Suppressor macrophage treated with lipopolysaccharide for 1 hour (primary cell): ENCODE measurements at places on chromosomes 2 and 18.

DNA sequence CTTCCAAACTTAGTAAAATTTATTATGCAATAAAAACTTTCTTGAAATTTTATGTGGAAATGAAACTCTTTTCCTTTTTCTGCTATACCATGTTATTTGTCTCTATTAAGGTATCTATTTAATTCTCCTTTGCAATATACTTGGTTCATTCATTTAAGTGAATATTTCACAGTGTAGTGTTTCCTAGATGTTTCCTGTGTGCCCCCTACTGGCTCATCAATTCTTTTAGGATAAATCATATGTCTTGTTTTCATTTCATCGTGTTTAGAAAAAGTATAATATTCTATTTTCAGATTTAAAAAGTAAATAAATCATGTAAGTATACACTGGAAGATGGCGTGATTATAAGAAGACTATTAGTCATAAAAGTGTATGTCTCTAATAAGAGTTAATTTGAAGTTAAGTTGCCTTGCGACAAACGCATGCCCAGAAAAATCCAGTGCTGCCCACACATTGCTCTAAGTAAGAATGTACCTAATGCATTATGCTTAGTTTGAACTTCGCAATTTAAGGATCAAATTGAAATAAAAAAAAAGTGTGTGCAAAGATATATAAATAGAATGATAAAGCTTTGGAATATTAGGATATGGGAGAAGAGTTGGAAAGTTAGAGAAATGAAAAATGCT lies 525.4 kb downstream of the KCNJ3 start:
- DNase-seq, result no peak

- no peak for DNase-seq
Measured at GRCh38 chr18:12470382-12471075, 62.8 kb downstream of the PRELID3A start.

- no peak for DNase-seq
Measured at GRCh38 chr2:162929571-162929970, 91.0 kb upstream of the KCNH7 start.

DNA sequence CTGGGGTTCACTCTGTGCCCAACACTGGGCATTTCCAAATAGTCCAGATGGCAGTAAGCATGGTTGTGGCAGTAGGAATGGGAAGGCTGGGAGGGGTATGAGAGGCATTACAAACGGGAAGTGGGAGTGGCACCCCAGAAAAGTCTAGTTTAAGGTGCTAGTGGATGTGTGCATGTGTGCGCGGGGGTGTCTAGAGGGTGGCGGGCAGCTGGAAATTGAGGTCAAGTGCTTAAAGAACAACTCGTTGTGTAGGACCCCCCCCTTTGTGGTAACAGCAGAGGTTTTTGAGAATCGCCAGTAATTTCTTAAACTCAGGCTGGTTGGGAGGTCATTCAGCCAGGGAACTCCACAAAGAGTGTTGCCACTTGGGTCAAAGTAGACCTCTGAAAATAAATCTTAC lies 69.9 kb downstream of the RHBDD1 start:
- no peak for DNase-seq

GRCh38 chr2:220744861-220745260 lies 827.2 kb downstream of the EPHA4 start:
- DNase-seq, result no peak

DNA sequence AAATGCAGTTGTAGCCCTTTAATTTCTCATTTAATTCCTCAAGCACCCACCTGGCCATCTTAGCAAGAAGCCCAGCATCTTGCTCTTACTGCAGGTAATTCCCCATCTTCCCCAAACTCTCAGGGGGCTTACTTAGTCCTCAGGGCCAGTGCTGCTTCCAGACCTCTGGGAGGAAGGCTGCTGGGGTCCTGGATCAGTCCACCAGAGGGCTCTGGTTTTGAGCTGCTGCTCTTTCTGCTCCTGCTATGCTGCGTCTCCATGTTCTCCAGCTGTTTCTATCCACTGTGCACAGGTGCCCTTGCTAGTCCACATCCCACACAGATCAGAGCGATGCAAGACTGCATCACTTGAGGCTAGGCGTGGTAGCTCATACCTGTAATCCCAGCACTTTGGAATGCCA lies 34.5 kb upstream of the TMEM87B start:
- no peak for DNase-seq

DNA sequence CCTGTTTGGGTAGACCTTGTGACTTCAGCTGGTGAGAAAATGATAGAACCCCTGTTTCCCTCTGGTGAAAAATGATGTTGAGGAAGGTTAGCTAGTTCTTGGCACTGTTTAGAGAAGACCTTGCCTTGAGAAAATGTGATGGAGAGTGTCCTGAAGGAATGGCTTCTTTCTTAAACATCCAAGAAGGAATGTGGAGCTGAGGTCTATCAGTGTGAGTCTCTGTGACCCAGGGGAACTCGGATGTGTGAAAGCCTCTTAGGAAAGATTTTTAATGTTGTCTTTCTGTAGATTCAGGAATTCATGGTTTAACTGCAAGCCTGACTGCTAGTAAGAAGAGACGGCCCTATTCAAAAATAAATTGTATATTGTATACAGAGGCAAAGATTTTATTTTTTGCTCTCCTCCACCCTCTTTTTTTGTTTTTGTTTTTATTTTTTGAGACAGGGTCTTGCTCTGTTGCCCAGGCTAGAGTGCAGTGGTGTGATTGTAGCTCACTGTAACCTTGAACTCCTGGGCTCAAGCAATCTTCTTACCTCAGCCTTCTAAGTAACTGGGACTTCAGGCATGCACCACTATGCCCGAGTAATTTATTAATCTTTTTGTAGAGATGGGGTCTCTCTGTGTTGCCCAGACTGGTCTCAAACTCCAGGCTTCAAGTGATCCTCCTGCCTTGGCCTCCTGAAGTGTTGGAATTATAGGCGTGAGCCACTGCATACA lies 87.5 kb downstream of the ZNF532 start:
- no peak for DNase-seq

GRCh38 chr2:38806015-38806732 lies 28.2 kb downstream of the GEMIN6 start:
- peak; percentile 69 for DNase-seq

- DNase-seq, result no peak
Measured at GRCh38 chr2:164960159-164960558, 4.8 kb upstream of the SLC38A11 start.

DNA sequence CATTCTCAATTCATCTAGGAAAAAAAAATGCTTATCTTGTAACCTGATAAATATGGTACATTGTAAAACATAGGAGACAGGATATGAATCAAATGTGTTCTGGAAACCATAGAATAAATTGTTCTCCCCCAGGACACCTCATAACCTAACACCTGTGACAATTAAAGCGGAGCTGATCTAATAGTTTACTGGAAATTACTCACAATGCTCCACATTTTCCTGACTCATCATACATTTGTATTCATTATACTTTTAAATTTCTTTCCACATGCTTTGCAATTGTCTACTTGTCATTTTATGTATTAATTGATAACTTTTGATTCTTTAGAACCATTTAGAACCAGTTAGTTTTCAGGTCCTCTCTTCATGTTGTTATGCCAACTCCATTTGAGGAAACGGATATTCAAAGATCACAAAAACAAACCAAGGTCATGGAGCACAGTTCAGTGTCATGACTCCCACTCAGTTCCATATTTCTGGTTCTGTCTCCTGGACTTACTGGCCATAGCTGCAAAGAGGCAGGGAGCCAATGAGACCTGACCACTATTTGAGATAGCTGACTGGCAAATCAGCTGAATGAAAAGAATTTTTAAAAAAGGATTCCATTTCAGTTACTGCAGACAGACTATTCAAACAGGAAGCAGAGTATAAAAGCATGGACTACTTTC lies 128.5 kb downstream of the CALCRL start:
- DNase-seq, result no peak

DNA sequence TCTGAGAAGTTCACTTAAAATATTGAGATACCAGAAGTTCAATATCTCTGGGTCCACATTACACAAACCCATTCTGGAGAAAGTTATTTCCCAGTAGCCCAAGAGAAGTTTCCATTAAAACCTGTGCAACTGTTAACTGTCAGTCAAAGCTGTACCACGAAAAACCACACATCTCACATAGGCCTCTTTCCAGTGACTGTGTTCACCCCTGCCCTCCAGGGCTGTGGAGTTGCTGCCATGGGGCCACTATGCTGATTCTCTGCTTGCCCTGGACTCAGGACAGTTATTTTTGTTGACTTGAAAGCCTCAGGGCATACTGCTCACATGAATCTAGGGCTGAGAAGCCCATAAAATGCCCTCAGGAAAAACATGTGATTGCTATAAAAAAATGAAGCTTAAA lies 153.8 kb downstream of the PIEZO2 start:
- no peak for DNase-seq

DNA sequence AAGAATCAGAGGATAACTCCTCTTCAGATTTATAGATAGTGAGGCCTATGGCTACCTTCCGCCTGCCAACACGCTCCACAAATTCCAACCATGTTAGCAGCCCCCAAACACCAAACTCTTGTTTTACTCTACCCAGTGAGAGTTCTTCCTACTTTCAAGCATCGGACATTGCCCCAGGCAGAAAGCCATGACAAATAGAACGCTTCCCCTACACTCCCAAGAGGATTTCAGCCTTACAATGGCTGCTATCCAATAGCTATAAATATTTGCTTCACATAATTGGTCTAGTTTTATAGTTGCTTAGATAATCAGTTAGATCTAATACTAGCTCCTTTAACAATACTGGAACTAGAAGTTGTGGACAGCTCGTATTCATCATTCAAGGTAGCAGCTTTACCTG lies 503.4 kb upstream of the VRK2 start:
- no peak for DNase-seq

GRCh38 chr2:18066894-18067293 lies 188.4 kb downstream of the KCNS3 start:
- DNase-seq, result no peak

DNA sequence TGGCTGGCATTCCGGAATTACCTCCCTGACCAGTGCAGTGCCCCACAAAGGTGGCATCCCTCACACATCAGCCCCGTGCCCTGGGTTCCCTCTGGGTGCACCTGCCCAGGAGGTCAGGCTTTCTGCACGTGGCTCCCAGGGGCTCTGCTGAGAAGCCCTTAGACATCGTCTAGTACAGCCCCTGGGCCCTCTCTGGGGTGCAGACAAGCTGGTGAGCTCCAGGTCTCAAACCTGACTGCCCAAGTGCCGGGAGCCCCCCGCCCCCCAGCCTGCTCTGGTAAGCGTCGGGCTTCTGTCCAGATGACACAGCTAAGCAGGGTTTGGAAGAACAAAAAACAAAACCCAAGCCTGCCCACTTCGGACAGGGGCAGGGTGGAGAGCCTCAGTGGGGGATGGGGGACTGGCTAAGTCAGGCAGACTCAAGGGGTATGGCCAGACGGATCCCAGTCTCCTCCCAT lies 20.2 kb downstream of the TWIST2 start:
- no peak for DNase-seq

DNA sequence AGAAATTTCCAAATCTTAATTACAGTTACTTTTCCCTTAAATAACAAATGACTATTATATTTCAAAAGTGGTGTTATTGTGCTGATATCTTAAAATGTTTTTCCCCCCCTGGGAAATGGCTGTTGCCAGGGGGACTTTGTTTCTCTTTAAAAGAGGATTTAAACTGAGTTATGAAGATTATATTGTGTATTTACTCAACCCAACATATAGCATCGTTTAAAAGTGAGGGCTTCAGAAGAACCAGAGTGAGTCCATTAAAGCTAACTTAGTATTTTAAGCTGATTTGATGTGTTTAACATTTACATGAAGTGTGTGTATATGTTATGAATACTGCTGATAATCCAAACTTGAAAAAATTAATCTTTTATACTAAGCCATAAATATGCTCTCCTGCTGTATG lies 81.6 kb downstream of the COL5A2 start:
- no peak for DNase-seq

DNA sequence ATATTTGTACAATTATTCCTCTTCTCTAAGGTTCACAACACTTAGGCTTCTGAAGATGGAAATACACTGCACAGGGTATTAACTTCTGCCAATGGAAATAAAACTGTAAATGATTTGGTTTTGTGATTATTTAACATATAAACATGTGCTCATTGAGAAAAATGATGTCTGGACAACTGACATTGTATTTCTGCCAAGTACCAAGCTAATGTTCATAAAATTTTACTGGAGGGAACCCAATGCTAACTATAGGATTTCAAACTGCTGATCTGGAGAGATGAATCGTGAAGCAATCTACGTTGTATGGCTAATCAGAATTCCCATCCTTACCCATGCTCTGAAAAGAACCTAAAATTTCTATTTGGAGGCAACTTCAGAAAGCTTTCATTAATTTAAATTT lies 279.7 kb downstream of the NRXN1 start:
- no peak for DNase-seq

GRCh38 chr2:201768918-201769317 lies 11.8 kb downstream of the ALS2 start:
- DNase-seq, result no peak

GRCh38 chr2:44452069-44452583 lies 90.4 kb downstream of the CAMKMT start:
- DNase-seq, result no peak

DNA sequence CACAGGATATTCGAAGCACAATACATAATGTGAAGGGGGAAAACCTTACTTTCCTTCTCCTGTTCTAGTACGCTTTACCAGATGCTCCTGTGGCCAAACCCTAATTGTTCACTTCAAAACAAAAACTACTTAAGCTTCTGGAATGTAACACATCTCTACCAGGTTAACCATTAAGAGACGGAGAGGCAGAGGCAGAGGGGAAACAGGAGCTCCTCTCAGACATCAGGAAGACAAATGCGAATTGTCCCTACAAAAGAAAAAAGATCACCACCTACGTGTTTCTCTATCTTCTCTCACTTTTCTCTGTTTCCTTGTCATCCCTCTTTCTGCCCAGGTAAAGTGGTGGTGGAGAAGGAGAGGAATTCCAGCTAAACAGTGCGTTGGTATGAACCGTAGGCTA lies 266.8 kb downstream of the NRXN1 start:
- no peak for DNase-seq

- DNase-seq, result no peak
Measured at GRCh38 chr18:75087119-75088020, 121.6 kb downstream of the PTGR3 start.

DNA sequence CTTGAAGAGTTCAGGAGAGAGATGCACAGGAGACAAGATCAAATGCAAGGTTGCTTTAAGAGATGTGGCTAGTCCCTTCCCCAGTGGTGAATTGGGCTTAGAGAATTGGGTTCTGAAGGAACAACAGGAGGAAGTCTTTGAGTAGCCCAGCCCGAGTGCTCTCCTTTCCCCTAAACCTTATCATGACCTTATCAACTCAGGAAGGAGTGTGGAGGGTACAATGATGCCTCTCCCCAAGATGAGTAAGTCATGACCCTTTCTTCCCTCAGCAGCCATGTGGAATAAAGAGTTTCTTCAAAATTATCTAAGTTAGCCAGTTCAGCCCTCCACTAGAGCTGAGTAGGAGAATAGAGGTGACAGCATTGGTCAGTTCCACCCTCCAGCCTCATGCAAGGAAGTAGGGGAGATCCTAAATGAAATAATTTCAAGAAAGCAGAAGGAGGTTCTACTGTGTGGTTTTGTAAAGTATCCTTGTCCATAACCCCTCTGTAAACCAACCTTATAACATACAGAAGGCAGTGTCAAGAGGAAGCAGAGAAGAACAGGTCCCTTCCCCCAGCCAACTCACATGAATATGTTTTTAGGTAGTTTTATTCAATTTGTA lies 88.4 kb downstream of the ARHGAP15 start:
- peak; percentile 56 for DNase-seq

GRCh38 chr2:50591642-50592041 lies 440.3 kb downstream of the NRXN1 start:
- DNase-seq, result no peak

- peak; percentile 11 for DNase-seq
Measured at GRCh38 chr18:54828281-54828881, at the start of gene RAB27B. TSS of gene RAB27B (plus strand) at chr18:54828477. CDS start at chr18:54877586, 49,109 bp downstream.

GRCh38 chr2:191212119-191212518 lies 33.1 kb upstream of the MYO1B start:
- DNase-seq, result no peak

GRCh38 chr2:173417802-173418201 lies 63.1 kb downstream of the CDCA7 start:
- DNase-seq, result no peak
